ENCODE measurements at places on chromosomes 4 and X.

GRCh38 chr4:20253283-20253734 lies 1.6 kb downstream of the SLIT2 start:
- DNase-seq, result no peak

DNA sequence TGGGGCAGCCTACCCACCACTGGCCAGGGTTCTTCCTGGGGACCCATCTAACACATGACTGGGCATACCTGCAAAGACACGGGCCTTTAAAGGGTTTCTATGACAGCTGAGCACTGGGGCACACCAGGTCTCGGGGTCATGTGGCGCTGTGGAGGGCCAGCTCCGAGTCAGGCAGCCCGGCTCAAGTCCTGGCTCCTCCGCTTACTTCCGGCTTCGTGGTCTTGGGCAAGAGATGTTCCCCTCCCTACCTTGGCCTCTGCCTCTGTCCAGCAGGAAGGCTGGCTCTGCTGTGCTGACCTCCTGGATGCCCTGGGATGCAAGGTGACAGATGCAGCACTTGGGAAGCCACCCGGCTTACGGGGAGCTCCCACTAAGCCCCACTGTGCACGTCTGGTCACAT lies 37.6 kb downstream of the HTRA3 start:
- DNase-seq, result no peak

DNA sequence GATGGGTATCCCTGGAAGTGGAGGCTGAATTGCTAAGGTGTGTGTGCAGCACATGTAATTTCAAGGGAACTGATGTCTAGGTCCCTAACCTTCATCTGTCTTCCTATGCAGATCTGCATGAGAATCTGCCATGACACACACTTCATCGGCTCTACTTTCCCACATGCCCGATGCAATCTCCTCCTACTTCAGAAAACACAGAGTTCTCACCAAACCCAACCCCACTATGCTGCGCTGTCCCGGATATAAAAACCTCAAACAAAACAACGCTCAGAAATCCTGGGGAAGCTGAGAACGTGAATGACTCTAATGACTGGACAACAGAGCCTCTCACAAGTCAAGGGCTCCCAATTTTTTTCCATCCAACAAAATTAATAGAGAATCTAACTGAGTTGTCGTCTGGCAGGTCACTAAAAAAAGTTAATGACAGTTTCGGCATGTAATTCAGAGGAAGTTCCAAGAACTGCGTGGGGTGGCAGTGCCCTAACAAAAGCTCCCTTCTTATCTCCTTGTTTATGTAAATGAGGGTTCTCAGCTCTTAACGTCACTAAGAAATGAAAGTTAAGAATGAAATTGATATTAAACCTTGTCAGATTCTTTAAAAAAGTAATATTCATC lies 39.0 kb downstream of the STX18 start:
- no peak for DNase-seq

DNA sequence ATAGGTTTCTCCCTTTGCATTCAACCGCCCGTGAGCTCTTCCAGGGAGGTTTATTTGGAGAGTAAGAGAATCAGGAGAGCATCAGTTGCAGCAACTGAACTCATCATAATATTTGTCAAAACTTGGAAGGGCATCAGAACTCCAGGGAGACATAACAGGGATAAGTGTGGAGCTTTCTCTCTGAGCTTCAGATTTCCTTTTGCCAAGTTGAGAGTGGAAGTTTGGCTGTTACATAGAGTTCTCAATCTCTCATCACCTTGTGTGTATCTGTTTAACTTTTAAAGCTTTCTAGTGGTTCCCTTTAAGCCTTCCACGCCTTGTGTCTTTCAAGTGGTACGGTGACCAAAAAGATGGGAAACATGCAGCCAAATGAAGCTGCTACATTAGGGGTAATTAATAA lies 18.8 kb downstream of the BMP3 start:
- no peak for DNase-seq

- no peak for DNase-seq
Measured at GRCh38 chr4:19945501-19945900, 306.2 kb upstream of the SLIT2 start.

- DNase-seq, result peak; percentile 52
Measured at GRCh38 chrX:39896951-39897740, 200.6 kb downstream of the BCOR start.

GRCh38 chr4:148075438-148075837 lies 343.6 kb downstream of the ARHGAP10 start:
- DNase-seq, result no peak
